ENCODE measurements at places on chromosomes 6 and 20.

- DNase-seq, result no peak
Observed at GRCh38 chr6:43773980-43774775, 4.2 kb downstream of the VEGFA start.

DNA sequence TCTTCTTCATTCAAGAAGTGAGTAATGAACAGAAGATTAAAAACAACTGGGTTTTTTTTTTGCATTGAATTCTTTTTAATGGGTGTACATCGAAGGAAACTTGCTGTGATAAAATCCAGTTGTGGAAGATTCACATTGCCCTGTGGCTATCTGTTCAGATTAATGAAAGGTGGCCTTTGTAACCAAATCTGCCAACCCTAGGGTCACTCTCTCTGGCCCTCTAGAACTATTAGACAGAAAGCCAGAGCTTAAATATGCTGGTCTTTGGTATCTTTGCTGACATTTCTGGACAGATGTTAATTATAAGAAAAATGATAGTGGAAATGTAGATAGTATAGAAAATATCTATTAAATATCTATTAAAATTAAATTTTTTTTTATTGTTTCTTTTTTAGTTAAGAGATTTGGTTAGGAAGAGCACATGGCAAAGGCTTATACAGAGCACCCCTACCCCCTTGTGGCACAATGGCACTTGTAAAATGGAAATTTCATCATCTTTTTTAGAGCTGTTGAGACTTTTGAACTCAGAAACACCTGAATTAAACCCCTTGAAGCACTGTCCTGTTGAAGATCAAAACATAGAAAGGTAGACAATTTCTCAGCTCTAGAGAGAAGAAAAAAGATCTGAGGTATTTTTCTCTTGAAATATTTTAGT is 572.5 kb downstream of the PKHD1 start:
- DNase-seq, result no peak

DNA sequence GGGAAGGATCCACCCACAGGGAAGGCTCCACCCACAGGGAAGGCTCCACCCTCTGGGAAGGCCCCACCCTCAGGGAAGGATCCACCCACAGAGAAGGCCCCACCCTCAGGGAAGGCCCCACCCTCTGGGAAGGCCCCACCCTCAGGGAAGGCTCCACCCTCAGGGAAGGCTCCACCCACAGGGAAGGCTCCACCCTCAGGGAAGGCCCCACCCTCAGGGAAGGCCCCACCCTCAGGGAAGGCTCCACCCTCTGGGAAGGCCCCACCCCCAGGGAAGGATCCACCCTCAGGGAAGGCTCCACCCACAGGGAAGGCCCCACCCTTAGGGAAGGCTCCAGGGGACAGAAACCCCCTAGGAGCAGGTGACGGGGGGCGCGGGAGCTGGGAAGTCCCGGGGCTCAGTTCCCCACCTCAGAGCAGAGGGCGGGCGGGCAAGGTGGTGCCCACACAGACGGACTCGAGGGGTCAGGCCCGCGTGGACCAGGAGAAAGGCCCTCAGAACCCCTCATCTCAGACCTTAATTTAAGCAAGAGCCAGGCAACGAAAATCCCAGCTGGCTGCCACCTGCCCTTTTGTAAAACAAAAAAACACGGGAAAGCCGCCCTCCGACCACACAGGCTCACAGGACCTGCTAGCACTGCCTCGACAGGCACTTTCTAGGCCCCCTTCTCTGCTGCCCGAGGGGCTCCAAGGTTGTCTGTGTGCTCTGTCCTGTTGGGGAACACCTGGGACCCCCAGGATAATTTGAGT is 39.7 kb downstream of the KCNQ2 start:
- no peak for DNase-seq

GRCh38 chr6:129766959-129767728 is 57.2 kb upstream of the ARHGAP18 start:
- DNase-seq, result peak; percentile 54

- no peak for DNase-seq
Observed at GRCh38 chr6:18334251-18334650, 52.9 kb upstream of the RNF144B start.

DNA sequence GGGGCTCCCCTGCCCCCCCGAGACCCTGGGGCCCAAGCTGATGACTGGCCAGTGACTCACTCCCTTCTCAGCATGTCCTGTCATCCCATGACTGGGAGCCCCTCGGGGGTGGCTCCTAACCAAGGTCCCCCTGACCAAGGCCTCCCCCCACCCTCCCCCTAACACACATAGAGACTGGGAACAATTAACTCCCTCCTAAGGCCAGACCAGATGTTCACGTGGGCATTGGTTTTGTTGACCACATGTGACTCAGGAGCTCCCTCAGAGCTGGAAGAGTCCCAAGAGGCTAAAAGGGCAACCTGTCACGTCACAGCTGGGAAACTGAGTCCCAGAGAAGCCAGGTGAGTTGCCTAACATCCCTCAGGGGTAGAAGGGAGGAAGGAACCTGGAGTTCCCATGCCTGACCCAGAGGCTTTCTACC is 10.6 kb upstream of the CCN5 start:
- DNase-seq, result no peak

GRCh38 chr6:157539421-157539822 is 158.4 kb downstream of the ZDHHC14 start:
- DNase-seq, result no peak

DNA sequence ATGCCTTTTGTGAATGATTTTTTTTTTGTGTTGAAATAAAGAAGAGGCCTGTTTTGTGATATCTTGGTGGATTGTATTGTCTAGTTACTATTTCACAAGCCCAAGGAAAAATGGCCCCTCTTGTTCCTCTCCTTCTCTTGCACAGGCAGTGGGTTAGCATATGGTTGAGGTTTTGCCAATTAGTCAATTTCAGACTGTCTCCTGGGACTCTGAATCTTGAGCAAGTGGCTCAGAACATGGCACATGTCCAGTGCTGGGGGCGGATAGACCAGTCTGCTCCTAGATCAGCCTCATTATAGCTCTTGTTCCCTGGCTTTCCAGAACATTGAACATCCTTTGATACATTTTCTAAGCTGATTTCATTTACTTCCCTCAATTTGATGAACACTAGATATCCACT is 589.2 kb downstream of the PHF3 start:
- no peak for DNase-seq

- DNase-seq, result no peak
Observed at GRCh38 chr20:63501818-63502670, 3.2 kb upstream of the EEF1A2 start.

DNA sequence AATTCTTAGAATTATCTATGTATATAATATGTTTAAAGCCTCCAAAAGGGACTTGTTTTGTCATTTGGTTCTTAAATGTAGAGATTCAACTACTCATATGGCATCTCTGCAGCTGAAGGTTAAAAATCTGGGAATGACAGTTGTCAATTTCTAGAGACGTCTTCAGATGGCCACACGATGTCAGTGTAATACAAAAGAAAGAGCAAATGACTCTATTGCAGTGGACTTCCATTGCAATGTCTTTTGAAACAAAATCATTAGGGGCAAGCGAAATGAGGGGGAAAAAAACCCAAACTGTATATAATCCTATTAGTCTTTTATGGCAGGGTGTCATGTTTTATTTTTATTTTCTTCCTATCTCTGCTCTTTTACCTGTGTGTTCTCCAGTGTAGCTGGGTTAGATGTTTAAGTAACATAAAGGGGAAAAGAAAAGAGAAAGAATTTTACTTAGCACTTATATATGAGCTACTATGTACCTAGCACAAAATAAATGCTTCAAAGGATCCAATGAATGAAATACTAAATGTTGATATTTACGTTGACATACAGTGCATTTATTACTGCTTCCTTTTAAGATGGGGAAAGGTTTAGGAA is 26.2 kb downstream of the CCN2 start:
- no peak for DNase-seq

- DNase-seq, result no peak
Observed at GRCh38 chr6:12342664-12343063, 52.5 kb downstream of the EDN1 start.

DNA sequence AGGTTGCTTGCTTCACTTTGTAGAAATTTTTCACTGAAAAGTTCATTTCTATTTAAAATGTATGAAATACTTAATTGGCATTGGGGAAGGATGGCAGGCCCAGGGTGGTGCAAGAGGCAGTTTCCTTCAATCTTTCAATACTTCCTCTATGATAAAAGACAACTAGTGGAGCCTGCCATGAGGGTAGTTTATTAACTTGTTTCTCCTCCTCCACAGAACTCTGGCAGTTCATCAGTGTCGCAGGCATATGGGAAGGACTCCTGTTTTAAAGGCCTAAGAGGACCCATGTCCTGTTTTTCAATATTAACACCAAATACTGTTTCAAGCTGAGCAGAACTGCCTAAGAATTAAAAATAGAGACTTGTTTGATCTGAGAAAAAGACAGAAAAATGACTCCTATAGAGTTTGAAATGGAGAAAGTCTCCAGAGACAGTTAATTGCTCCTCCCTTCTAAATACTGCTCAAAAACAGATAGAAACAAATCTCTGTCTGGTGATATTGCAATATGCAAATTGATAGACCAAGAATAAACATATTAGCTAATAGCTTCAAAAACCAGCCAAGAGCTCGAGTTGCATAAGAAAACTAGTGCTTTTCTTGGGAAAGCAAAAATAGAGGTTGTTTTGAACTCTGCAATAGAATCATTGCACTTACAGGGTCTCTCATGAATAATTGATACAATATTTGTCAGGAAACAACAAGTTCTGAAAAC is 665.7 kb upstream of the SLC35B3 start:
- no peak for DNase-seq

- DNase-seq, result no peak
Observed at GRCh38 chr20:8639112-8639778, 429.6 kb upstream of the PLCB4 start.

- no peak for DNase-seq
Observed at GRCh38 chr20:49712996-49713752, 504 bp downstream of the B4GALT5 start.

DNA sequence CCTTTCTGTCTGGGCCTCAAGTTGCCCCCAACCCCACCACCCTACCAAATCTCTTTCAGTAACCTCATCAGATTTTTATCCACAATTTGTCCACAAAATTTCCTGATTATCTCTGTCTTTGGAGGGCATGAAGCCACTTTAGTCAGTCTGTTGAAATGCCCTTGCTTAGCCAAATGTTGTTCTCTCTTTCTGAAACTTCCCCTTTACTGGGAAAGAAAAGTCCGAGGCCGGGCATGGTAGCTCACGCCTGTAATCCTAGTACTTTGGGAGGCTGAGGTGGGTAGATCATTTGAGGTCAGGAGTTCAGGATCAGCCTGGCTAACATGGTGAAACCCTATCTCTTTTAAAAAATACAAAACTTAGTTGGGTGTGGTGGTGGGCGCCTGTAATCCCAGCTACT is 33.8 kb downstream of the TOMM6 start:
- DNase-seq, result no peak

DNA sequence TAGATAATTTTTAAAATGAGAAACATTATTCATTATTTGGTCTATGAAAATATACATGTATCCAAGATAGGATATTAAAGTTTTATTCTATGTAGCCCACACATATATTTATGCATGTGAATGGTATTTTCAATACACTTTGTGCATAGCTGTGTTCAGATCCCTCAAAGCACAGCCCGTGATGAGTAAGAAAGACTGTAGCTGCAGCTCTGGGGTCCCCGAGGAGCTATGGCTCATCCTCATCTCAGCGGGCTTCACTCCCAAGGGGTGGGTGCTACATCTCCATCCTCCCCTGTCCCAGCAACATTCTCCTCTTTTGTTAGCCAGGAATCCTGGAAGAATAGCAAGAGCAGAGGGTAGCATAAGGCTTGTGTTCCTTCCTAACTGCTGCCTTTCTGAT is 130.8 kb downstream of the SAMD5 start:
- DNase-seq, result no peak

GRCh38 chr20:44579313-44580081 is 2.9 kb upstream of the PKIG start:
- DNase-seq, result no peak

DNA sequence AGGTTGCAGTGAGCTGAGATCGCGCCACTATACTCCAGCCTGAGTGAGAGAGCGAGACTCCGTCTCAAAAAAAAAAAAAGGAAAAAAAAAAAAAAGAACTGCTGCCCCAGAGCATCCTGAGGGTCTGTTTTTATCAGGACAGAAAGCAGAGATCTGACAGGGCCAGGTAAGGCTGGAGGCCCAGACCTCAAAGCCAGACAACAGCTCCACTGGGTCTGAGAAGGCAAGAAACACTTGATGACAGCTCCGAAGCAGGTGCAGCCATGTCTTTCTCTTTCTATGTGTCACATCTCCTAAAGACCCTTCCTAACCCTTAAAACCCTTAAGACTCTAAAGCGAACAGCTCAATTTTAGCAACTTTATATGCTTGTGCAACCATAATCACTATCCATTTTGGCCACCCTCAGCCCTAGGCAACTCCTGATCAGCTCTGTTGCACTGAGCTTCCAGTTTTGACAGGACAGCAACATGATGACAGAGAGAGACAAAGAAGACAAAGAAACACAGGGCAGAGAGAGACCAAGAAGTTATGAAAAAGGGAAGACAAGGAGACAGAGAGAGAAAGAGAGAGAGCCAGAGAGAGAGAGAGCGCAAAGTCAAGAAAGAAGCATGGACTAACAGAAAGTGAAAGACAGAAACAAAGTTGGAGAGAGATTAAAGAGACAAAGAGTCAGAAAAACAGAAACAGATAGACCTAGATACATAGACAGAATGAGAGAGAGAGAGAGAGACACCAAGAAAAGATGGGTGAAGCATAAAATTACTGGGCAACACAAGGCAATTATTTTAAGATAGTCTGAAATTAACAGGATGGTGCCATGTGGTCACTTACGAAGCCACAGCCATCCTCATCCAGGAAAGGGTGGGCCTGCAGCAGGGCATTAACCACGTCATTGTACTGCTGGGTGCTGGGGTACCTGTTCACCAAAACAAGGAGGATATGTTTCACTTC is 39.2 kb downstream of the SAMD3 start:
- no peak for DNase-seq

DNA sequence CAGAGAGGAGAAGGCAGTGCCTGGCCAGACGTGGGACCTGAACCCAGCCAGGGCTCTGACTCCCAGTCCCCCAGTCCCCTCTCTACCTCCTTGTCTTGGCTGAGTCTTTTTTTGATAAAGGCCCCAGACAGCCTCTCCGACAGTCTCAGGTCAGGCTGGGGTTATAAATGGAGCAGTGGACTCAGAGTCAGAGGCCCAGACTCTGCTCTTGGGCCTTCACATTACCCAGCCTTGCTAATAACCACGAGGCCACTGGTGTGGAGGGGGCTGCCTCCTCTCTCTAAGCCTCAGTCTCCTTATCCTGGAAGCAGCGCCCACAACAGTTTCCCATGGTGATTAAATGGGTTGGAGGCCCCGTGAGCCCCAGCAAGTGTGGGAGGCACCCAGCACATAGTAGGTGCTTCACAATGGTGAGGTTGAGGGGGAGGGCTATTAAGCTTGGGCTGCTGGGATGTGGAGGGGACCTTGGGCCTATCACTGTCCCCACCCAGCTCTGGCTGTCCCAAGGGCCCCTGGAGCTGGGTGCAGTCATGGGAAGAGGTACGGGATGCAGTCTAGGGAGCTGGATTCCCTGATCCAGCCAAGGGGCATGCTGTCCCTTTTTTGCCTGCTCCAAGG is 35.7 kb downstream of the TGM2 start:
- DNase-seq, result no peak

GRCh38 chr6:147715035-147715434 is 206.5 kb downstream of the SAMD5 start:
- no peak for DNase-seq

All from stimulated activated CD4-positive, alpha-beta T cell treated with anti-CD3 and anti-CD28 coated beads, Interleukin-15, amount 100 ng/mL, for 48 hours (primary cell).